ENCODE measurements at places on chromosomes 3 and 15.

DNA sequence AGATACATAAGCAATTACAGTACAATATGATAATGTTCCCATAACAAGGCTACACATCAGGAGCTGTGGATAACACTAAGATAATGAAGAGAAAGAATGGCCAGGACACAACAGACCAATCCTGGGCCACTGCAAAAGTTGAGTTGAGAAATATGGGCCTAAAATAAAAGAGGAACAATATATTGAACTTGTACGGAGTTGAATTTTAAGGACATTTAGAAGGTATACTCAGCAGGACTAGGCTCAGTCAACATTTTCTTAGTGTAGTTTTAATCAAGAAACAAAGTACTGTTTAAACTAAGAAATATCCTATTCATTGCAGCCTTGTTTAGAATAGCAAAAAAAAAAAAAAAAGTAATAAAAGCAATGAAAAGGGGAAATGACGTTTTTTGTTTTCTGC lies 24.3 kb downstream of the HERC1 start:
- no peak for DNase-seq

- no peak for DNase-seq
Measured at GRCh38 chr3:43540624-43541023, 81.2 kb downstream of the ANO10 start.

GRCh38 chr3:127252446-127252845 lies 35.4 kb downstream of the PRR20G start:
- no peak for DNase-seq

DNA sequence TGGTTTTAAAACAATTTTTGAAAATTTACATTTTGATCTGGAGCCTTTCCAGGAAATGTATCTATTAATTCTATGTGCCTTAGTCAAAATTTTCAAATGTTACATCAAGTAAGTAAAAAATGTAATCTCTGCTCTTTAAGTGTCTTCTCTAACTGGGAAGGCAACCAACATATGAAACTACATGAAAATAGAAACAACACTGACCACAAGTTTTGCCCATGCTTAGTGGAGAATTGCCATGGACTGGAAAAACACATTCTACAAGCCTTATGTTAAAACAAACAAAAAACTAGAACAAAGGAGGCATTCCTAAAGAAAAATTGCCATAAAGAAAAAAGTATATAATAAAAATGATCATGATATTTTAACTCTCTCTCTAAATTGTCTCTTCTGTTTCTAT lies 75.9 kb upstream of the SPRED1 start:
- no peak for DNase-seq

DNA sequence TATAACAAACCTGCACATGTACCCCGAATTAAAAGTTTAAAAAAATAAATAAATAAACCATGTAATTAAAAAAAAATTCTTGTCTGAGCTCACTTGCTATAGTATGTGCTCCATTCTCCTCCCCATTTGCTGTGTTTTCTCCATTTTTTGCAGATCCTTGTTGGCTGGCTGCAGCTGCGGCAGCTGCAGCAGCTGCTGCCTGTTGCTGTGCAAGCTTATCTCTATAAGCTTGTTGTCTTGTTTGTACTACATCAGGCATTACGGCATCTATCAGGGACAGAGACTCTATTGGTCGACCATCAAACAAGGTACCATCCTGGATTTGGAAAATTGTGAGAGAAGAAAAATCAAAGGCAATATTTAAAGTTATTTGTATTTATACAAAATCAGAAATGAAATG lies 145.9 kb downstream of the TBL1XR1 start:
- DNase-seq = no peak

DNA sequence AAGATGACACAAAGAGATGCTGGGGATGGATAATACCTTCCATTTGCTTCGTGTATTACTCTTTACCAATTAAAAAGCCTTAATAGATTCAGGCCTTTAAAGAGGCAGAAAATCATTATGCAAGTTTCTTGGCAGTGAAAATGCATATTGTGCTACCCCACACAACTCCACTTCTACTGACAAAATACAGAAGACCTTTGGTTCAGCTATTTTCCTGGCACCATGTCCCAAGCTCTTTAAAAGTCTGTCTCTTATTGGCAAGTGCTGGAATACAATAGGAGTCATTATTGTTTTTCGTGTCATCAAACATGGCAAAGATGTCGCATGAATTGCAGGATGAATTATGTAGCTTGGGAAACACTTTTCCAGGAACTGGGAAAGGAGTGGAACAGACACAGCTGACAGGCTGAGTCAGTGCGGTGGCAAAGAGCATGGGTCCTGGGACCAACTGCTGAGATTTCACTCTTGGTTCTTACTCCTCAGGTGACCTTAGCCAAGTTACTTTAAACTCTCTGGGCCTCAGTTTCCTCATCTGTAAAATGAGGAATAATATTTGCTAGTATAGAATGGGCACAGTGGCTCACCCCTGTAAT lies 5.5 kb upstream of the TSPAN3 start:
- no peak for DNase-seq

DNA sequence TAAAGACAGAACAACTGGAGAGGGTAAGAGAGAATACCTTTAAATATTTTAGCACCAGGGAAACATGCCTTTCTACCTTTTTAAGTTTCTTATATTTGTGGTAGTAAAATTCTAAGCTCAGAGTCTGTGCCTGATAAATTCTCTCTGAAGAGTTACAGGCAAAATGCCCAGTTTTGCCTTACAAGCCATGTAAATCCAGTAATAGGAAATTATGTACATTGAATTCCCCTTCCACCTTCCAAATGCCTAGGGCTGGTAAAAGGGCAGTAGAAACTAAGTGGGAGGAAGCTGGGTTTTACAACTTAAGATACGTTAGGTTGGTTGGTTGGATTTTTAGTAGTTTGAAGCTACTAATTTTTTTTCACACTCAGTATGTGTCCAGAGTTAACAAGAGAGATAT lies 43.1 kb upstream of the TP63 start:
- no peak for DNase-seq

DNA sequence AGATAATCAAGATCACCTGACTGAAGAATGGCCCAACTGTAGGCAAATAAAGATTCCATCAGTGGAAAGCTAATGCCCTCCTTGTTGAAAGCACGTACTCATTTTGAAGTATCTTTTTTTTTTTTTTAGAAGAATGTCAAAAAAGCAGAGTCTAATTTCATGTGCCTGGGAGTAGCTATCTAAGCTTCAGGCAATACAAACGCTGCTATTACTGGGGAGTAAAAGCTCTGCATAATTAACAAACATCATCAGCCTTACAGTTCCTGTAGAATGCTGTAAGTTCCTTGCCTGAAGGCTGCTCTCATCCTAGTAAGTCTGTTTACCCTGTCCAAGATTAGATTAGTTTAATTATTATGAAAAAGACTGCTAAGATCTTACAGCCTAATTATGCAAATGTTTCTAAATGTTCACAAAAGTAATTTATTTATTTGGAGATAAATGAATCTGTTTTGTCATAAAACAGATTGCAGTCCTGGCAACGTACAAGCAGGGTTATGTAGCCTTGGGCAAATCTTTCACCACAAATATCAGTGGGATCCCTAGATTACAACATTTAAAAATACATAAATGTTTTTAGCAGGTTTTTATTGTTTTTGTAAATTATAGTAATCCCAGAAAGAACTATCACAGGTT lies 451.3 kb upstream of the AGTR1 start:
- DNase-seq = no peak

- no peak for DNase-seq
Measured at GRCh38 chr15:52287114-52287513, 8.5 kb downstream of the MYO5C start.

- no peak for DNase-seq
Measured at GRCh38 chr3:193729601-193730000, 136.6 kb downstream of the OPA1 start.

DNA sequence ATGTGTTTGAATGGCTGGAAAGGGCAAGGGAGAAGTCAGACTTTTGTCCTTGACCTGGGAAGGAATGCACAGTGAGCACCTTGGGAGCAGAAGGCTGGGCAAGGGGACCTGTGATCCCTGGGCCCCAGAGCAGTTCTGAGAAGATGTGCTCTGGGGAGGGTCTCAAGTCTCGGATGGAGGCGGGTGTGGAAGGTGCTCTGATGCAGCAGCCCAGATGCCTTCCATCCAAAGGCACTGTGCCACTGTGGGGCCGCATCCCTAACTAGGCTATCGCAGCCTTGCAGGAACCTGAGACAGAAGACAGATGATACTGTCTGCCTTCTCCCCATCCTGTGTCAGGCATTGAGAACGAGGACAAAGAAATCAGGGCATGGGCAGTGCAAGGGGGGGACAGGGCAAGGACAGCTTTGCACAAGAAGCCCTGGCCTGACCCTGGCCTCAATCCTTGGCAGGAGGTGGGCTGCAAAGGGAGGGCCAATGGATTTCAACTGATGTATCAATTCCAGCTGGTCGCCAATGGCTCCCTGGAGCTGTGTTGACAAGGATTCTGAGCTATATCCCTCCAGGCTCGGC lies 14.6 kb upstream of the PRKCD start:
- DNase-seq = no peak

GRCh38 chr3:143384076-143384475 lies 264.5 kb downstream of the CHST2 start:
- DNase-seq = no peak

DNA sequence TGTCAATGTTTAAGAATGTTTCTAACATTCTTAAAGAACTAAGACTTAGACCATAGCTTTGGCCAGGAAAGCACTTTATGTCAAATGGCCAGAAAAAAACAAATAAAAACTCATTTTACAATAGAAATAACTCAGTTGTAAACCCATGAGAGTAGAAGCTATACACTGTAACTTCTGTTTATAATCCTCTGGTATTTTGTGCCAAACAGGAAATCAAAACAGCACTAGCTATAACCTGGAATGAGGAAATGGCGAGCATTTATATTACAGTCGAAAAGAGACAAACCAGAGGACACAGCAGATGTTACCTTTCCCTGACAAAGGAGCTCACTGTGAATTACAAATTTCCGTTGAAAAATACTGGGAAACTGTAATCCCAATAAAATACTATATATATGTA lies 10.3 kb downstream of the GK5 start:
- no peak for DNase-seq

DNA sequence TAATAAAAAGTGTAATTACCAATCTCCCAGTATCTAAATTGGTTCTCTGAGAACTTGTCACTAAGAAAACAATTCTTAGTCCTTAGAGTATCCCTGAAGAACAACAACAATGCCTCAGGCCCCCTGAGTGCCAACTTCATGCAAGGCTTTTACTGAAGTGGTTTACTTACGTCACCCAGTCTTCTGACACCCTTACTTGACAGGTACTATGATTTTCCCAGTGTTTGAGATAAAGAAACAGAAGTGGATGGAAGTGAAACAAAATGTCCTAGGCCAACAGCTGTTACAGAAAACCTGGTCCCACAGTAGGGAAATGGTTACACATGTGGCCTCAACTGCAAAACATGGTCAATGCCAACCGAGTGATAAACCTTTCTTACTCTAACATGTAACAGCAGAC lies 331.1 kb downstream of the FOXP1 start:
- no peak for DNase-seq

GRCh38 chr15:53266176-53266575 lies 476.0 kb upstream of the ONECUT1 start:
- no peak for DNase-seq

- peak; percentile 0 for DNase-seq
Measured at GRCh38 chr3:43638594-43639447, 17.0 kb upstream of the ANO10 start.

DNA sequence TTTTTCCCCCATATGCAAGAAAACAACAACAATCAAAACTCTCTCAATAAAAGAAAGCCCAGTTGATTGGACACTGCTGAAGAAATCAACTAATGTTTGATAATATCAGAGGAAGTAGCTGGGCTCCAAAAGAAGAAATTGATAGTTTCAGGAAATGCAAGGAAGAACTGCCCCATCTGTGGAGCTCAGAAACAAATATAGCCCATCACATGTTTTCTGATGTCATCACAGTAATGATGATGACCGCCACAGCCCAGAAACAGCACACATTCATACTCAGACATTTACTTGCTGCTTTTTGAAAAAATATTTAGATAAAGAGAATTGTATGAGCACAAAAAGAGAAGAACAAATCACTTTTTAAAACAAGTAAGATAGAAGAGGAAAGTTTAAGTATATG lies 67.6 kb downstream of the GOLIM4 start:
- no peak for DNase-seq

GRCh38 chr3:62462788-62463187 lies 89.4 kb upstream of the FEZF2 start:
- DNase-seq = no peak

- no peak for DNase-seq
Measured at GRCh38 chr3:5012367-5012766, 33.1 kb downstream of the BHLHE40 start.

- DNase-seq = no peak
Measured at GRCh38 chr15:81497238-81497637, 123.2 kb upstream of the TMC3 start.

DNA sequence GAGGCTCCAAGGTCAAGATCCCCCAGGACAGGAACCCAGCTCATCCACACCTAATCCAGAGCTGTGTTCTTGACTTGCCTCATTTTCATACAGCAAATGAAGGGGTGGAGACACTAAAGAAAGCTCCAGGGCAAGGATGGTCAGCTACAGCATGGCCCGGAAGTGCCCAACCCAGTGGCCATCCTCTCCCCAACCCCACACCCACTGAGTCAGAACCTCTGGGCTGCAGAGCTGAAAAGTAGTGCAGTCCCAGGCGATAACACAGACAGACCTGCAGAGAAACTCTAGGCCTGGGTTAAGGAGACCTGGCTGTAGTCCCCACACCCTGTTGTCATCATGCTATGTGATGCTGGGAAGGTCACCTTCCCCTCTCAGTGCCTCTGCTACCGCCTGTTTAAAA lies 85.3 kb downstream of the SEMA5B start:
- no peak for DNase-seq

DNA sequence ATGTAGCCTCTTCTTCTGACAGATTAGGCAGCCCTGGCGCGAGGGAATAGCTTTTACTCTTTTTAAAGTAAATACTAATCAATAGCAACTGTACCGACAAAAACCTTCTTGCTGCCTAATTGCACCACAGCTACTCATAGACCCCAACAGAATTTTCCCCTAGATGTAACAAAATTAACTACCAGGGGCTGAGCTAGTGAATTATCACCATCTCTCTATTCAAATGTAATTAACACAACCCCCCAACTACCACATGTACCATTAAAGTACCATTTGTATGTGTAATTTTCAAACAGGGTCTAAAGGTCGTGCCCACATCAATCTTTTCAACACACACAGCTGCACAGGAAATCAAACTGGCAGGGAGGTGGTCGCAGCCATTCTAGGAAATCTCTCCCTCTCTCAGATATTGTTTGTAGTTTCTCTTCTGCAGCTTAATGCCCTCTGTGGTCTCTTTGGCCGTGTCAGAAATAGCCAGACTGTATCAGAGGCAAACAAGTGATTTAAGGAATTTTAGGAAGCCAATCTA lies 322.9 kb downstream of the RORA start:
- DNase-seq = no peak

DNA sequence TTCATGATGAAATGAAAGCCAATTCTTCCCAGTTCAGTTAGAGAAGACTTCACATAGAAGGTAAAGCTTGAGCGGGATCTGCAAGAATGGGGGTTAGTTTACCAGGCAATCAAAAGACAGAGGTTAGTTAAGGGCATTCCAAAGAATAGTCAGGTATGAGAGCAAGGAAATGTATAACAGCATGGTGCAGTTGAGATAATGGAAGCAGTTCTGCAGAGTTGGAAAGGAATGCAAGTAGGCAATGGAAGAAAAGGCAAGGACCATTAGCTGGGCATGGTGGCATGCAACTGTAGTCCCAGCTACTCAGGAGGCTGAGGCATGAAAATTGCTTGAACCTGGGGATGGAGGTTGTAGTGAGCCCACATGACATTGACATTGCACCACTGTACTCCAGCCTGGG lies 55.0 kb downstream of the LSAMP start:
- DNase-seq = no peak

- no peak for DNase-seq
Measured at GRCh38 chr15:91912336-91912735, 58.8 kb downstream of the SLCO3A1 start.

Data from NCI-H524 (cell line).